ENCODE measurements at places on chromosomes 16 and 17.

GRCh38 chr17:15422392-15422965, 44.9 kb downstream of the CDRT4 start:
- DNase-seq: no peak

DNA sequence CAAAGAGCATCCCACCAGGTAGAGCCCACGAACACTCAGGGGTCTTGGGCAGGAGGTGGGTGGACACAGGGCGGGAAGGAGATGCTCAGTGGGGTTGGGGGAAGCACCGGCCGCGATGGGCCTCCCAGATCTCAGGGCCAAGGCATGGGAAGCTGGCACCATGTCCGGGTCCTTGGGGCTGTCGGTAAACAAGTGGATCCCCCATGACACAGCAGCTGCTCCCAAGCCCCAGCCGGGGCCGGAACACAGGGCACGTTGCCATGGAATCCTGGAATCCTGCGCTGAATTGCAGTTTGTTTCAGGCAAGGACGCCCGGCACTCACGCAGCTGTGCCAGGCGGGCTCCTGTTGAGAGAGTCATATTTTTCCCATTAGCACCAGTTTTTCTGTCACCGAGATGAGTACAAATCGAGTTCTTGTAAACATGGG, 23.0 kb upstream of the CHMP6 start:
- DNase-seq: no peak

- no peak for DNase-seq
Measured at GRCh38 chr17:39776252-39776651, 38.5 kb downstream of the GRB7 start.

GRCh38 chr17:55784666-55785065, 33.8 kb downstream of the PCTP start:
- no peak for DNase-seq

- DNase-seq: no peak
Measured at GRCh38 chr17:15649861-15650421, 30.4 kb upstream of the FBXW10B start.
